Stimulated activated CD4-positive, alpha-beta T cell treated with anti-CD3 and anti-CD28 coated beads, Interleukin-1b, Interleukin-23, amount 100 ng/mL, for 48 hours (primary cell): ENCODE measurements at places on chromosomes 3 and 15.

DNA sequence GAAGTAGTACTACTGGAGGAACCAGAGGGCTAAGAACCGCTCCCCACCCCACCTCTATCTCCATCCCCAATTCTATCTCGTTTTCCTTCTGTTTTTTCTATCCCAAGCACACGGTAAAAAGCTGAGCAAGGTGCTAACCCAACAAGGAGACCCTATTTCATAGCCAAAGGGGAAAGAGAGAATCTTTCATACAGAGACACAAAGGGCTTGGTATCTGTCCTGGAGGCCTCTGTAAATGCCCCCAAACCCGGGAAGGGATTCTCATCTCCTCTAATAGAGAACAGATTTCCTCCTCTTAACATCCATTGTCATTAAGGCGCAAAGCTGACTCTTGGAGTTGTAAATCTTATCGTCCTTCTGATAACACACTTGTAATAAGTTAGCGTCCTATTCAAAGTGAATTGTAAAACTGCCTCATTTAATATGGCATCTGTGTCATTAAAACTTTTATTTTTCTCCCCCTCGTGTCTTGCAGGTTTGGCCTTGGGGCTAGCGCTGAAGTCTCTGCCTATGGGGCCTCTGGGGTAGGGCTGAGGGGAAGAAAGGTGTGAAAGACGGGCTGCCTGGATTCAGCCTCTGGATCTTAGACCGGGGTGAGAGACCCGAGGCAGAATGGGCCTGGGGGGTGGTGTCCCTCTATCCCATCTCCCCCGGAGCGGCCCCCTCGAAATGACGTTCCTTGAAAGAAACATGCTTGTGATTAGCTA is 12.1 kb downstream of the NR2F2 start:
- DNase-seq, result no peak

- no peak for DNase-seq
Measured at GRCh38 chr15:65421360-65422215, 1.2 kb downstream of the IGDCC4 start.

DNA sequence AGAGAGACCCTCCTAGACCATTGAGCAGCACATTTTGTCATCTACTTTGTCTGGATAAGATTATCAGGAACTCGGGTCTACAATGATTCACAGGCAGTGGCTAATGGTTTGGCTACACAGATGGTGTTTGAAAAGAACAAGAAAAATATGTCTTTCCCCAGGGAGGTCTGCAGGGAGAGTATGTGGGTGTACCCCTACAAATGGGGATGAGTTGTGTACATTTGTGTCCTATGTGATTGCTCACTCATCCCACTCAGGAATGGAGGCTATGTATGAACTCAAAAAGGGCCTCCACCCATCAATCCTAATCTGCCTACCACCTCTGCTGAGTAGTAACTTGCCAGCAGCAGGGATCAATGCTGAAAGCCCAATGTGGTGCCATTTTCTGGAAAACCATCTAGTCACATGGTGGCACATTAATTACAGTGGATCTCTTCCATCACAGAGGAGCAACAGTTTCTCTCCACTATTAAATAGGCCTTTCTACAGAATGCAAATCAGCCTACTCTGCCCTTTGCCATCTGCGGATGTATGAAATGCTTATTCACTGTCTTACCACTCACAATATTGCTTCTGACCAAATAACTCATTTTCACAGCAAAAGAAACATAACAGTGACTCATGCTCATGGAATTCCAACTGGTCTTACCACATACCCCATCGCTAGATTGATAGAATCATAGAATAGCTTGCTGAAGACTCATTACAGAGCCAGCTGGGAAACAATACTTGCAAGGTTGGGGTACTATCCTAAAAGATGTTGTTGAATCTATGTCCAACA is 48.3 kb upstream of the TRIM42 start:
- no peak for DNase-seq

GRCh38 chr15:75820206-75820605 is 23.0 kb upstream of the UBE2Q2 start:
- DNase-seq, result no peak

GRCh38 chr3:183392186-183393034 is 36.0 kb downstream of the MCF2L2 start:
- no peak for DNase-seq

DNA sequence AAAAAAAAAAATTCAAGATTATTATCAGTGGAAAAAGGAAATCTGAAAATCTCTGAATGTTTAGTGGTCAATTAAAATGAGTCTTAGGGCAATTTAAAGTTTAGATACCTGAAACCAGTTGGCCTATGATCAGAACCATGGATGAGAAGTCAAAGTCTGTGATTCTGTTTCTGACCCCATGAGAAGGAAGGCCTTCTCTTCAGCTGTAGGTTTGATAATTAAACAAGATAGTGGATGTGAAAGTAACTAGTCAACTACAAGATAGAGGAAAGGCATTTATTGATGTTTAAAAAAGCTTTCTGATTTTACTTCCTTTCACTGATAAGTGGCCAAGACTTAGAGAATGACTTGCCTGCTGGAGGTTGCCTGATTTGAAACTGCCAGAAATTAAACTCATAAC is 8.7 kb downstream of the PLS1 start:
- no peak for DNase-seq

GRCh38 chr3:17802950-17803349 is 60.5 kb upstream of the TBC1D5 start:
- DNase-seq, result no peak

DNA sequence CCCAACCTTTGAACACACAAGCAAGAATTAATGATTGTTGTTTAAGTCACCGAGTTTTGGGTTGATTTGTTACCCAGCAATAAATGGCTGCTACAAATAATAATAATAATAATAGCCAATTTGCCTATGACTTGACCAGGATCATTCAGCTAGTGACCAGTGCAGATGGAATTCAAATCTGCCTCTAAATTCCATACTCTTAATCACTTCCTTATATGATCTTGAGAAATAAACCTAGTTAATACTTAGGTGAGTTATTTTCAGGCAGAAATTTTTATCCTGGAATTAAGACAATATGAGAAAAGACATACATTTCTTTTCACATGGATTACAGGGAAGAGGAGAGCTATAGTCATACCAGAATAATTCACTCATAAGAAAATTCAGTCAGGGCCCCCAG is 116.0 kb upstream of the GALNT15 start:
- no peak for DNase-seq

GRCh38 chr3:197498499-197499241 is 57.1 kb downstream of the BDH1 start:
- no peak for DNase-seq
